ENCODE measurements at places on chromosomes 3 and 15.

GRCh38 chr3:128276146-128276435, 122.8 kb downstream of the EEFSEC start:
- no peak for DNase-seq

DNA sequence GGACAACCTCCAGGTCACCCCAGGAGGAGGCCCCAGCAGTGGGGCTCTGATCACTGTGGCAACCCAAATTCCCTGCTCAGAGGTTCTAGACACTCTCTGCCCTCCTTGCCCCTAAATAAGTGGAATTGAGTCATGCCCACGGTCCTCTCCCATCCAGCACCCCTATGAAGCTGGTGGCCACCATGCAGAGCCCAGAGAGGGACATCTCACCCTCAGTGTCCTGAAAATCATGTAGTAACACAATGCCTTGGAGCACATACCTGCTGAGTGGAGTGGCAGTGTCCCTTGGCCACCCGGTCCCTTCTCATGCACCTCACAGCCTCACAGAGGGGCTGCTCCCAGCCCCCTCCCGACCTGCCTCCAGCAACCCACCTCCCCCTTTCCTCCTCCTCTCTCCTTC, 114.3 kb upstream of the MEF2A start:
- no peak for DNase-seq

DNA sequence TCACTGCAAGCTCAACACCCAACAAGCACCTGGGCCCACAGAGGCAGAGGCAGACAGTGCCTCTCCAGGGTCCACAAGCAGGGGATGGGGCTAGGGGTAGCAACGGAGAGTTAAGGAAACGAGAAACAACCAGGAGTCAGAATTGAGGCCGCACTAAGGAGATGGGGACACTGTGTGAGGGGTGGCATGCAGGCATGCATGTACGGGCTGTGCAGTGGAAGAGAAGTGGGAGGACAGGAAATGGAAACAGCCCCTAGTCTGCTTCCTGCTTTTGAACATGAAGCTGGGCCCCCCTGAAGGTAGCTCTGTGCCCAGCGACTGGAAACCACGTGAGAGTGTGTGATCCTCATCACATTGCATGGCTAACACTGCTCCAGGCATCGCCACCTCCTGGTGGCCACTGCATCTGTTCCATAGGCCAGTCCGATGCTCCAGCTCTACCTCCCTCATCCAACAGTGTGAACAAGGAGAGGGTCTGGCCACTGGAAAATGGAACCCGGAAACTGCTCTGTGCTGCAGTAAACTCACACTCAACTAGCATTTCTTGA, 44.0 kb downstream of the XXYLT1 start:
- no peak for DNase-seq

DNA sequence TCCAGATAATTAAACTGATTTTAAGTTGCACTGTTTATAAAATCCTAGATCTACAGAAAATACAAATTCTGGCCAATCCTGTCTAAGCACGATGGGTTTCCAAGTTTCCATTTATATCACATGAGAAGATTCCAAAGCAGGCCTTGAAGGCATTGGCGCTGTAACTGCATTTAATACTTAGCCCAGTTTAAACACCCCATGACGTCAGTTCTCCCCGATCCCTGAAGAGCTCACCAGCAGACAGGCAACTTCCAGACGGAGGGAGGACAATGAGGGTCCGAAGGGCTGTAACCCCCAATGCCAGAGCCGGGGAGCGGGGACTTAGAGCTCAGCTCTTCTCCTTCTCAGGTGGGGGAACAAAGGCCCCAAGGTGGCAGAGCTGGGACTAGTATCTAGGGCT, 117.3 kb downstream of the XXYLT1 start:
- no peak for DNase-seq

DNA sequence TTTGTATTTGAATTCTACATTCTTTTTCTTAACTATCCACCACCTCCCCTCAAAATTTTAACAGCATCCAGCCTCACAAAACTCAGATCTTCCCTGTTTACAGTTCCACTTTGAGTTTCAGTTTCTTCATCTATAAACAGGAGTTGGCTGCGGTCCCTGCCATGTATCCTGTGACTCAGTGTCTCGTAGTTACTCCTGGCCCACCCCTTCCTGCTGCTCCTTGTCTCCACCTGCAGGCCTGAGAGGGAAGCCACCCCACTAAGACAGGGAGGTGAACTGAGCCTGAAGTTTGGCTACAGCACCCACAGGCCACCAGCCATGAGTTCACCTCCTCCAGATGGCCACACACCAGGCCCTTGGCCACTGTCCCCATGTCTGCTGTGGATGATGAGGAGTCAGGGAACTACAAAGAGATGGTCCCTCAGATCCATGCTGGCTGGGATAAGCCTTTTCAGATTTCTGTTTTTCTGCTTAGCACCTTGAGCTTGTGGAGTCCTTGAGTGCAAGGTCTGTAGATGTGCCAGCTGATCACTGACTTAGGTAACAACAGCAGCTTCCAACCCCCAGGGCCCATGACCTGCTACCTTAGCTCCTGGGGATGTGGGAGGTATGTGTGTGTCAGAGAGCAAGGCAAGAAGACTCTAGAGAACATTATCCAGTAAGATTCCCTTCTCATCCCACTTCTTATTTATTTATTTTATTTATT, 37.5 kb downstream of the CD86 start:
- peak; percentile 66 for DNase-seq

DNA sequence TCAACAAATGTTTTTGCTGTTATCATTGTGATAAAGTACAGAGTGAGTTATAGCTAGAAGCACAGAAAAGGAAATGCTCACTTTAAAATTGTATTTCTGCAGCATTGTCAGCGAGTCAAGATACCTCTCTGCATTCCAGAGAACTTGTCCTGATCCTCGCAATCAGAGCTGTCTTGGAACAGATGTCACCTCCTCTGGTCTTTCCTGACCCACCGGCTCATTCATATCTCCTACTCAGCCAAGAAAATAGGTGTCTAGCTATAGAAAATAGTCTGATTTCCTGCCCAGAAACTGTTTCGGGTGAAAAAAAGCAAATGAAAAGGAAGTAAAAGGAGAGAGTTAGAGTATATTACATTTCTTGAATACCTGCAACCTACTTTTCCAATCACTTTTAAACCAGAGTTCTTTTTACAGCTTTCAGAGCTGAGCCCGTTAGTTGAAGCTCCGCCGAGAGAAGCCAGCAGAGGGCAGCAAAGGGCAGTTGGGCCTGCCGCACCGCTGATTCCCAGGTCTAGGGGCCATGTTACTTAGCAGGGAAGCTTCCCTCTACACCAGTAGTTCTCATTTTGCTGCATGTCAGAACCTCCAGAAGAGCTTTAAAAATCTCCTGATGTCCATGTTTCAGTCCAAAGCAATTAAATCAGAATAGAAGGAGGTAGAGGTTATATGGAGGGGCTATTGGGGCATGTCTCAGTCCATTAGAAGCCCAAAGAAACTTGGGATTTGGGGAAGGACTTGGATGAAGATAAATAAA, 185.7 kb upstream of the THRB start:
- DNase-seq, result peak; percentile 63

GRCh38 chr3:64290161-64290560, 64.9 kb upstream of the PRICKLE2 start:
- no peak for DNase-seq

GRCh38 chr15:64925335-64926330, 13.9 kb downstream of the ANKDD1A start:
- no peak for DNase-seq
